ENCODE measurements at places on chromosomes 2 and 18. TPM values are rescaled to one million over a fixed set of nuclear protein-coding genes. Genes with fewer than 3 reads are reported as not detected.

IL1B gene
- 0.21 TPM for total RNA-seq

BIN1 gene
- 697 TPM for total RNA-seq

FOXD4L1 gene
- not detected for total RNA-seq

SP5 gene
- 4.5 TPM for total RNA-seq

CSRNP3 gene
- 20.6 TPM for total RNA-seq

STARD6 gene
- total RNA-seq = not detected

EMILIN1 gene
- total RNA-seq = 82.0 TPM

CHRNG gene
- total RNA-seq = 19.5 TPM

All from tongue (tissue), 3 donors.